Body of pancreas (tissue), 4 donors: ENCODE measurements at places on chromosomes 6 and 20.
A peak's percentile ranks its signal among the peaks of the same experiment; 100 is the strongest.

GRCh38 chr6:15544321-15544900 is 118.4 kb downstream of the DTNBP1 start:
- DNase-seq = no peak

DNA sequence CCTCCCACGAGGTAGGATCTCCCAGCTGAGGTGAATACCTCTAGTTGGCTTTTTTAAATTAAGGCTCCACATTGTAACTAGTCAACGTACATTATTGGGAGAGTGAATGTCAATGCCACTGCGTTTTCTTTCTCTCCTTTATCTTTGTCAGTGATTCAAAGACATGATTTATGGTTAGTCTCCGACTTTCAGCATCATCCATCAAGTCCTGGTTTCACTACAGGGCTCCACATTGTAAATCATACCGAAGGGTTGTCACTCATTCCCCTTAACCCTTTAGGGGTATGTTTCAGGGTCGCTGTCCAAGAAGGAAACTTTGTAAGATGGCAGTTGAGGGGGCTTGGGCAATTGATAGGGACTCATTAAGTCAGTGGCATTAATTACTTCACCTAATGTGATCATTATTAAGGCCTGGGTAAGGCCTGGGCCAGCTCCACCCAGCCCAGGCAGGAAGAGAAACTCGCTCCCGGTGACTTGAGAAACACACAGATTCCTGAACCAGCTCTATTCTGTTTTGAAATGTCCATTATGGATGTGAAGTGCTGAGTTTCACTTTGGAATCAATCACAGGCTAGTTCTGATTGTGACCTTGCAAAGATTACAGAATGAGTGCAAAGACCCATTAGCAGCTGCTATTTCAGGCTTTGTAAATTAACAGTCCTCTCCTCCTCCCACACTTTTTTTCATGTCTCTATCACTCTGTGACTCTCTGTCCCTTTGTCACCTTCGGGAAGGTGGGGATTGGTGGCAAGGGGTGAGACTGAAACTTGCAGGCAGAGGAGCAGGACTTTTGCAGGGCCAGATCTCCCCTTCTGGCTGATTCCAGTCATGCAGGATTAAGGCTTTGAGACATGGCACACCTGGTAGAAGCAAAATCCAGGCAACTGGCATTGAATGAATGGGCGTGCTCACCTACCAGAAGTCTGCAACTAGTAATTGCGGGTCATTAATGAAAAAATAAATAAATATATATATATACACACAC is 222.4 kb downstream of the TSHZ2 start:
- DNase-seq = no peak

GRCh38 chr6:119871520-119871919 is 522.0 kb upstream of the MAN1A1 start:
- no peak for DNase-seq

DNA sequence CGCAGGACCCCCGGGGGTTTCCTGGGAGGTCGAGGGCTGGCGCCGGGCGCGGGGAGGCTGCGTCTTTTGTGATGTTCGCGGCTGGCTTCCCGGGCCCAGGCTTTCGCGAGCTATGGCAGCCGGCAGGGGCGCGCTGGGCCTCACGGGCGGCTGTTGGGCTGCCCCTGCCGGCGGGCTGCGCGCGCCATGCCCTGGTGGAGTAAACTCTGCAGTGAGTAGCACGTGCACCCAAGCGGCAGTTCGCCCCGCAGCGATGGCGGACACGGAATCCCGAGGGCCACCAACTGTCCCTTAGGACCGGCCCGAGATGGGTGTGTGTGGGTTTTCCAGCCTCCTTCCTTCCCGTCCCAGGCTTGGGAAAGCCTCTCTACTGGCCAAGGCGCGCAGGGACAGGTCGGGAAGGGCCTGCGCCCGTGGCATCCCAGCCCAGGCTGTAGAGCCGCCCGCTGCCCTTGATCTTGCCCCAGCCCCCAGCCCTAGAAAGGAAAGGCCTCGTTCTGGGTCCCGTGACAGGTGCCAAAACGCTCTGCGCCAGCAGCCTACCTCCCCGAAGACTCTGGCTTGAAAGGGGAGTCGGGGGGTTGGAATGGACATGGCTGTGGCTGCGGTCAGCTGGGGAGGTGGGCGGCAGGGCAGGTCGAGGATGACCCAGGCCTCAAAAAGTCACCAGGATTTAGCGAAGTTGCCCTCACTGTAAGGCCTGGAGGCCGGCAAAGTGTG is 49.7 kb downstream of the ZBTB2 start:
- DNase-seq = no peak

GRCh38 chr6:158591134-158591809 is 31.4 kb downstream of the TMEM181 start:
- no peak for DNase-seq

DNA sequence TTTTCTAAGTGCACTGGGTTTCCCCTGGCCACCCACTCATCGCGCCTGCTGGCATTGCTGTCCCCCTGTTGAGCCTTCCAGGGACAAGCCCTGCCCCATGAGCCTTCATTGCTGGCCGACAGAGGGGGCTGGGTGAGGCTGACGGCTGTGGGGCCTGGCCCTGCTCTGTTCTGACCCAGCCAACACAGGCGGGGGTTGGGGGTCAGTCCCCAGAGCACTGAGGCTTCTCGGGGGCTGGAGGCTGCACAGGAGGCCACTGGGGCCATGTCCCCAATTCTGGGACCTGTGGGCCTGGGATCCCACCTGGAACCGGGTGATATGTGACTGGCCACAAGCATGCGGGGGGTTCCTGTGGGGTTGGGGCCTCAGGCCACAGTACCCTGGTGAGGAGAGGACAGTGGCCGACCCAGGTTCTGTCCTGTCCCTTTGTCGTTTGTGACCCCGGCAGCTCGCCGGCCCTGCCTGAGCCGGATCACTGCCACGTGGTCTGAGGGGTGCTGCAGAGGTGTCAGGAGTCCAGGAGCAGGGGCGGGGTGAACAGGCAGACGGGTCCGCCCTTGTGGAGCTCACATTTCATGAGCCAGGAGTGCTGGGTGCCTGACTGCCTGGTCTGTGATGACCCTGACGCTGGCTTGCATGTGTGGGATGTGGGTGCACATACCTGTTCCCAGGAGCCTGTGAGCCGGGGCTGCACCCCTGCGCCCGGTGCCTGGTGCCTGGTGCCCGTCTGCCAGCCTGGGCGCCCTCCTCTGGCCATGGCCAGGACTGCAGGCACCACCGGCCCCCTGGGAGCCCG is 2.1 kb upstream of the COL20A1 start:
- DNase-seq = peak; percentile 52

- no peak for DNase-seq
Observed at GRCh38 chr6:36686668-36687513, 8.4 kb downstream of the CDKN1A start.

DNA sequence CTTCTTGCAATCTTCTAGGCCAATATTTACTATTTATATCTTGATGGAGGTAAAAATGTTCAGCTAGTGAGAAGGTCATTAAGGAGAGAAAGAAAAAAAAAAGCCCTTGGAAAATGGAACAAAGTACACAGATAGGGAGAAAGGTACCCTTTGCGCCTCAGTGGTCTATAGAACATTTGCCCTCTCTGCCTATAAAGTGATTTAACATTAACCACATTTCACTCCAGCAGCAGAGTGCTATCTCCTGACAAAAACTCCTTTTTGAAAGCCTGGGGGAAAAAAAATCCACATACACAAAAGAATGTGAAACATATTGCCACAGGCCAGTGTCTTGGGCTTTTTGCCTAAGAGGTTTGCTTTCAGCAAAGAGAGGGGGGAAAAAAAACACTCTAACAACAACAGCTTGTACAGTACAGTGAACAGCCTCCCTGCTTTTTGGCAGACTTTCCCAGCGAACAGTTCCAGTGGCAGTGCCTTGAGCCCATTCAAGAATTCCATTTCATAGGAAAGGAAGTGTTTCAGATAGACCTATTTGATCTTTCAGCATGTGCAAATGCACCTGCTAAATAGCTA is 695 bp downstream of the ARHGAP18 start:
- peak; percentile 49 for DNase-seq

GRCh38 chr6:1908784-1909183 is 299.1 kb downstream of the FOXC1 start:
- no peak for DNase-seq

DNA sequence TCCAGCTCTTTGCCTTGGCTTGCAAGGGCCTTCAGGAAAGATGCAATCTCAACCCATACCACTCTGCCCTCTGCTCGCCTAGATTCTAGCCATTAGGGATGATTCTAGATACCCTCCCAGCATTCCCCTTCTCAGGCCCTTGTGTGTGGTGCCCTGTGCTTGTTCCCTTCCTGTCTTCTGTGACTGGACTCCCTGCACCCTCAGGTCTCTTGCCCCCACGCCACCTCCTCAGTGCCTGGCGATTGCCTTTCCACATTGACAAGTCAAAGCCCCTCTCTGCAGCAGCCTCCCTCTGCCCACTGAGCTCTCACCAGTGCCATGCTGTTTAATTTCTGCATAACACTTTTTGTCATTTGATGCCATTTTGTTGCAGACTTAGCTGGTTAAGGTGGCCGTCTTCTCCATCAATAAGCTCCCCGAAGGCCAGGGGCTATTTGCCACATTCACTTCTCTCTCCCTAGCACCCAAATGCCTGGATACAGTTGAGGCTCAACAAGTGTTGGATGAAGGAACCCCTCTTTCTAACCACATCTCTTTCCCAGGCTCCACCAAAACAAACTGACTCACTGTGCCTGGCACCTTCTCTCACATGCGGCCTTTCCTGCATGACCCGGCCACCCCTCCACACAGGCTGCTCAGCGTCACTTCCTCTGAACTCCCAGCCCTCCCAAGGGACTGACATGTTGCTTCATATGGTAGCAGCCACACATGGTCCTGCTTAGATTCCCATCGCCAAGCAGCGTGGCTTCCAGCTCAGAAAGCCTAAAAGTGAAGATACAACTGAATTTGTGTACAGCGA is 4.6 kb upstream of the TXNDC5 start:
- DNase-seq = peak; percentile 30
